ENCODE measurements at places on chromosomes 2 and 18.

DNA sequence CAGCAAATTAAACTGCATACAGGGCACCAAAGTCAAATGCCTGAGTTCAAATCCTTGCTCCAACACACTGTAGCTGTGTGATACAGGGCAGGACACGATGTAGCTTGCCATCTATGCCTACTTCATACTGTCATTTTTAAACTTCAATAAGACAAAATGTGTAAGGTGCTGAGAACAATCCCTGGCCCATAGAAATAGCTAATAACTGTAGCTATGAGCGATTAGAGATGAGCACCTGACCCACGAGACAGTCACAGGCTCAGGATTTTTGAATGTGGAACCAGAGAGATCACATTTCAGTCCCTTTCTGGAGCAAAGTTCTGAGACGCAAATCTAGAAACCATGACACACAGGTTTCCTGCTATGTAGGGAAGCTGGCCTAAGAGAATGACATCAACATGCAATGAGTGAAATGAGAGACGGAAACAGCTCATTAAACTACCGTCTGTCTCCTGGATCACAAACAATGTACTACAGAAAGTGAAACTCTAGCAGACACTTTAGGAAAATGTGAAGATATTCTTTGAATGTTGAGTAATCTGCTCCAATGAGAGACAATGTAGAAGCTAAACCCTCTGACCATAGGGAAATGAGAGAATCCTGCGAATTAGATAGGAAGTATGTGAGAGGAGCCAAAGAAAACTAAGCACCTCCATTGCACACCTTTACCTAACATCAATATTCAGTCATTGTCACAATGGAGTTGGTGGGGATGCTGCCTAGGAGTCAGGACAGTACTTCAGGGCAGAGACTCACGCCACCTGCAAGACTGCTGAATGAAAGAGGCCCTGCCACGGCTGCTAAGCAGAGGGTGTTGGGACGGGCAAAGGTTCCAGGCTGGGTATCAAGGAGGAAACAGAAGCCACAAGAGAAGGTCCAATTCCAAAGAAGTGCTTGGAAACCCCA lies 25.5 kb downstream of the B4GALT6 start:
- no peak for DNase-seq

- DNase-seq, result no peak
Measured at GRCh38 chr2:5975401-5975800, 283.2 kb downstream of the SOX11 start.

DNA sequence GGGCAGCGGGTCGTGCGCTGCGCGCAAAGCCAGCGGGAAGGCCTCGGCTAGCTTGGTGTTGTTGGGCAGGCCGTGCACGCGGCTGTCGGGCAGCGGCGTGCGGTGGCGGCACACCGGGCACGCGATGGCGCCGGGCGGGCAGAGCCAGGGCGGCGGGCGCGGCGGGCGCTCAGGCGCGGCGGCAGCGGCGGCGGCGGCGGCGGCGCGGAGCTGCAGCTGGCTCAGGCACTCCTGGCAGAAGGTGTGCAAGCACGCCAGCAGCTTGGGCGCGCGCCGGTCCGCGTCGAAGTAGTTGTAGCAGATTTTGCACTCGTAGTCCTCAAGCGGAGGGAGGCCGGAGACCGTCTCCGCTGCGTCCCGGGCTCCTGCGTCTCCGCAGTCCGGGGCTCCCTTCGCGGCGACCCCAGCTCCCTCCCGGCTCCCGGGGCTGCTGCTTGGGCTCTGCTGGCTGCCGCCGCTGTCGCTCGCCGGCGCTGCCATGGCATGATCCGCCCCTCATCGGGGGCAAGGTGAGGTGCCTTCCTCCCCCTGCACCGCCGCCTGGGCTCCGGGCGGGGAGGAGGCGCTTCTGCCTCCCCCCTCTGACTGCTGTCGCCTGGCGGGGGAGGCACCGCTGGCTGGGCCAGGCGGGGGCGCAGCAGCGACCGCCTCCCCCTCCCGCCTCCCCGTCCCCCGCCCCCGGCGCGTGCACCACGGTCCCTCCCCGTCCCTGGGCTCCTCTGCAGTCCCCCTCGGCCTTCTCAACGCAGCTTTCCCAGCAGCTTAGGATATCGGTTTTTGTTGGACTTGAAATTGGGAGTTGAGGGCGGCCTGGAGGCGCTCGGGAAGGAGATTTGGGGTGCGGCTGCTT lies 21.0 kb upstream of the PAX3 start:
- no peak for DNase-seq

DNA sequence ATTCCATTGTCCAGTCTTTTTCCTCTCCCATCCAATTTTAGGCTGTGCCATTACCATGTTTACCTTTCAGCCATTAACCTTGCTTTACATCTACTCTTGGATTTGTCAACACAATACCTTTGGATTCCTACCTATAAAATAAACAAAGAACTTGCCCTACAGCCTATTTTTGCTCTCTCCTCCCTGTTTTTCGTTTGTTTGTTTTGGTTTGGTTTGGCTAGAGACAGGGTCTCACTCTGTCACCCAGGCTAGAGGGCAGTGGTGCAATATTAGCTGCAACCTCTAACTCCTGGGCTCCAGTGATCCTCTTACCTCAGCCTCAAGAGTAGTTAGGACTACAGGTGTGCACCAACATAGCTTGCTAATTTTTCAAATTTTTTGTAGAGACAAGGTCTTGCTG lies 76.1 kb downstream of the SP100 start:
- DNase-seq, result no peak

DNA sequence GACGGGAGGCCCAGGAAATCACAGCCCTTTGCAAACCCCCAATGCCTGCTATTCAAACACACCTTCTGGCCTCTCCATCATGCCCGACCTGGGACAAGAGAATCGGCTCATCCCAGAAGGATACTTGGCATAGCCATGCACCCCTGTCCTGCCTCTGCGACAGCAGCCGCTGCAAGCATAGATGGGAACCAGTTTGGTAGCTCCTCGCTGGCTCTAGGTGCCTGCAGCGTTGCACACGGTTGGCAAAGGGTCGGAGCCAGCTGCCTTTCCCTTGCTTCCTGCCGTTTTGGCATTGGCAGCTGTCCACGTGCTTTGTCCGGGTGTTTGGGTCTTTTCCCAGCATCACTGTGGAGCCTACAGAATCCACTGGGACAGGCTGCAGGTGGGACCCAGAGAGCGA lies 76.9 kb downstream of the TWIST2 start:
- no peak for DNase-seq

DNA sequence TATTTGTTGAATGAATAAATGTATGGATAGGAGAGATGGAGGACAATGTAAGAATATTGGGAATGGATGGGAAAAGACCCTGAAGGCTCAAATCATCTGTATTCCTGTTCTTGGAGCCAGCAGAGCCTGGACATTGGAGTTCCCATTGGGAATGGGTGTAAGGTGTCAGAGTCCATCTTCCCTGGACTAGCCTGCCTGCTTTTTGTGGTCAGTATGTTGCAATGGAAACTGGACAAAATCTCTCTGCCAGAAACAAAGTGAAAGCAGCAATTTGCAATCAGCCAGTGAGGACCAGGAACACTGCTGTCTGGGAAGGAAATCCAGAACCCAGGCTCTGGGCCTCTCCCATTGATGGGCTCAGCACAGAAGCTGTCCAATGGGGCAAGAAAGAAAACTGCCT lies 83.5 kb upstream of the SKOR2 start:
- no peak for DNase-seq

- no peak for DNase-seq
Measured at GRCh38 chr18:61413396-61413795, 80.2 kb downstream of the CDH20 start.

DNA sequence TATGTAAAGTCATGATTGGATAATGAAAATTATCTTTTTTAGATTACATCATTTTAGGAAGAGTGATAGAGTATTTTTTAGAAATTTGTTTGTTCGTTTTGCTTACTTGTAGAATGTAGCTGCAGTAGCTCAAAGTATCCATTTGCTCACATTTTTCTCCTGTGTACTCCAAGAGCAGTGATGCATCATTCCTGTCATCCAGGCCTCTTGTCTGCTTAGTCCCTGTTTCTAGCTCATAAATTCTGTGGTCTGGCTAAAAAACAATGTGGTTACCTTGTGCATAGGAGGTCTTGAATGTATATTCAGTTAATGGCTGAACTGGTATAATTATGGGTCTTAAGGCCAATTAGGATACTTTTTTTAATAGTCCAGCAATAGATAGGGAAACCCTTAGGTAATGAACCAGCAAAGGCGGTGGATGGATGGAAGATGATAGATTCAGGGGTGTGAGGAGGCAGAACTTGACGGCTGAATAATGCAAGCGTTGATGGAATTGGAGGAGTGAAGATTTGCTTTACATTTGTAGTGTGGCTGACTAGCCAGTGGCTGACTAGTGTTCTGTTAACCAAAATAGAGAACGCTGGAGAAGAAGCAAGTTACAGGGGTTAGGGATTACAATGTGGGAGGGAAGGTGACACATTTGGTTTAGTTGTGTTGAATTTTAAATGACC lies 145.0 kb downstream of the ZNF407 start:
- DNase-seq, result no peak

DNA sequence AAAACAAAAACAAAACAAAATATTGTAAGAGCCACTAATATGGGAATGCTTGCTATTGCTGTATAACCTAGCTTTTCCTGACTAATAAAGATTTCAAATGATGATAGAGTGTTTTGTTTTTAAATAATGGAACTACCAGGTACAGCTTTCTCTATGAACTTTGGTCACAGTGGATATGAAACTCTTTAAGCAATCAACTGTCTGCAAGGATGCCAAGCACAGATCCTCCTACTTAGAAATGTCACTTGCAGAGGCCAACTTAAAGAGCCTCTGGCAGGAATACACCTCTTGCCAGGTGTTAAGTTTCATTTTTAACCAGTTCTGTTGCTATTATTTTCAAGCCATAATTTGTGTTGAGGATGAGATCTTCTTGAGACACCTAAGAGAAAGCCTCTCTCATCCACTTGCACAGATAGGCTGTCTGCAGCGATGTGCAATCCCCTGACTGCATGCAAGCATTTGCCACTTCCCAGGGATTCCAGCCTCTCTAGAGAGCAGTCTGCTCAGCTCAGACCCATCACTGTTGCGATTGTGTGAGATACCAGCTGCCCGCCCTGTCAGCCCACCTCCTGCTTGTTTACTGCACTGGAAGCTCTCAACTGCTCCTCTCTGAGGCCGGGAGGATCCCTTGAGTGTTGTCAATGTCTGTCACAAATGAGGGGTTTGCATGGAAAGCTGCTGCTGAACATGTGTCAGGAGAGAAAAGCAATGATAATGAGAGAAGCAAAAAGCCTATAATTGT lies 86.1 kb upstream of the SCG2 start:
- no peak for DNase-seq

DNA sequence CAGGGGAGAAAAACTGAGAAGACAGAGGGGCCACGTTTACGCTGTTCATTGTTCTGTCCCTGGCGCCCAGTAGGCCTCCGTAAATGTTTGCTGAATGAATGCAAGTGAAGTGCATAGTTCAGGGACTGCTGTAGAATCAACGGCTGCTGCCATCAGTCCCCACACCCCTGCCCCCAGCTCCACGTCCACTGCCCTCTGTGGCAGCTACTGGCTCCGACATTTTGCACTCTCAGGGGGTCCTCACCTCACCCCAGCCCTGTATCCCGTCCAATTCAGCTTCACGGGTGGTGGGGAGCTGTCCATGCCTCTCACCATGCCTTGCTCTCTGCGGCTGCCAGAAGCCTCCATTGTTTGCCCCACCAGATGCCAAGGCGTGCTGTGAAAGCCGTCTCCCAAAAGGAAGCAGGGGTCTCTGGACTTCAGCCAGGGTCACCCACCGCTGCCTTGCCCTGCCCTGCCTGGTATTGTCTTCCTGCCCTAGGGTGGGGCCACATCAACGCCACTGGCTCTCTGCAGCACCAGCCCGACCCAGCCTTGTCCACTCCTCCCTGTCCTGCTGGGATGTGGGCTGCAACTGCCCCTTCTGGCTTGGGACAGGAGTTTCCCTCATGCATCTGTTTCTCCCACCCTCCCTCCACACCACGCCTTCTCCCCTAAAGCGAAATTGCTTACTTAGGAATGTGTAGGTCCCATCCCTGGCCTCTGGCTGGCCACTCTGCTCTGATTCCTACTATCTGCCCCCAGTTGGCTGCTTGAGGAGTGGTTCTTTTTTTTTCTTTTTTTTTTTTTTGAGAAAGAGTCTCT lies 86.0 kb downstream of the RHOB start:
- DNase-seq, result no peak

- no peak for DNase-seq
Measured at GRCh38 chr2:176317623-176318065, 48.4 kb downstream of the MTX2 start.

- peak; percentile 94 for DNase-seq
Measured at GRCh38 chr2:32627814-32628579, at the start of gene TTC27. Gene TTC27, plus strand, starts transcription at chr2:32628050. Its CDS starts 243 bp downstream, at chr2:32628293.

DNA sequence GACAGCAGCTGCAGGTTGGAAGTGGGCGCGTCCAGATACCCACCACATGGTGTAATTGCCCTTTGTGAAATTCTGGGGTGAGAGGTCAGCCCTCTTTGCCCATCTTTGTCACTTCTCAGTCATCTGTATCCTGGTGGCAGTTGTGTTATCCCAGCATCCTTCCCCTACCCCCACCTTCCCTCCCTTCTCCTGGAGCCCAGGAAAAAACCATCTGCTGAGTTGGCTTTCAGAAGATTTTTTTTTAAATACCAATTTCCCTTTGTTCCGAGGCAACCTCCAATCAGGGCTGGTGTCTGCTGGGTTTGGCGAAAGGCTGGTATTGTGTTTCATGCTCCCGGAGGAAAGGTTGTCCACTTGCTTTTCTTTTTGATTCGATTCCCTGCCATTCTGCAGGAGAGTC lies 35.2 kb downstream of the SETBP1 start:
- DNase-seq, result no peak

- DNase-seq, result no peak
Measured at GRCh38 chr18:31649978-31650719, 34.2 kb downstream of the B4GALT6 start.

GRCh38 chr18:23311351-23312121 lies 141.6 kb upstream of the RIOK3 start:
- DNase-seq, result no peak

- no peak for DNase-seq
Measured at GRCh38 chr2:3459185-3460015, 59.9 kb downstream of the ADI1 start.

- DNase-seq, result no peak
Measured at GRCh38 chr2:63046961-63047320, 3.7 kb upstream of the OTX1 start.

DNA sequence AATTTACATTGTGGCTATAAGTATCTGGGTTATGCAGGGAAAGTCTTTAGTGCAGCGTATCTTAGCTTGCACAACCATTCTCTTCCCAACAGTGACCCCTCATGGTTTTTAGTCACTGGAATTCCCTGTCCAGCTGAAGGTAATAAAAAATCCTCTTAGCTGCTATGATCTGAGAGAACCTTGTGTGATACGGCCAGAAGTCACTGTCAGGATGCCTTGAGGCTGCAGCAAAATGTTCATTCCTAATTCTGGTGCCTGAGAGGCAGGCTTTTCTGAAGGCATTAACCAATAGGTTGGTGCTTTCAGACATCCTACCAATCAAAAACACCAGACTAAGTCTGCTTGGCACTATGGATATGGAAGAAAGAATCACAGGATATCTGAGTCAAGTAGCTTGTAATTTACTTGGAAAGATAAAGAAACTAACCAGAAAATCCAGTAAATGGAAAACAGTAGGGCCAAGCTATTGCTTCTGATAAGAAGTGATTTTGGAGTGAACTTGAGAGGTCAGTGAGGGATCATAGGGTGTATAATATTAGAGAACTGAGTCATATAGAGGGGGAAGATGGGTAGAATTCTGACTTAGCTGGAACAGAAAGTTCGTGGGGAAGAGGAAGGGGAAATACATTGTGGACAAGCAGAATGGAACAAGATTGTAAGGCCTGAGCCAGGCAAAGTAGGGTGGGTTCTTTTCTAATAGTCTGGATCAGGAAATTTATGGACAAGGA lies 89.0 kb upstream of the SLC14A2 start:
- no peak for DNase-seq
